ENCODE measurements at places on chromosomes 6 and 20.

GRCh38 chr6:96923871-96924493 lies 546 bp upstream of the KLHL32 start:
- no peak for DNase-seq

GRCh38 chr6:51992876-51993275 lies 94.5 kb downstream of the PKHD1 start:
- no peak for DNase-seq

DNA sequence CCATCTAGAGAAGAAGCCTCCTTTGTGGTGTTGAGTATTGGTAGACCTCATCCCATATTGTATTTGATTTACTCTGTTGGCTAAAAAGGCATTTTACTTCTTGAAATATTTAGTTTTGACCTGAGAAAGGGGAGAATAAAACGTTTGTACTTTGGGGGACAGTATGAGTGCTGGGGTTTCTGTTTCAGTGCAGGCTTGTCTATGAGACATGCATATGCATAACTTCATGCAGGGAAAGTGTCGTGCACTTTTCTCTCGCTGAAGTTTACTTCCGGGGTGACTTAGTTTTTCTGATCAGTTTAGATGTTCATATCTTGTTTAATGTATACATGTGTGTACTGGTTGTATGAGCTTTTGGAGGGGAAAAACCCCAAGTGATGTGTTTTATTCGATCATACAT lies 59.5 kb downstream of the UTRN start:
- DNase-seq = no peak

GRCh38 chr6:163536770-163537169 lies 122.3 kb downstream of the QKI start:
- DNase-seq = peak; percentile 60

GRCh38 chr6:108762394-108762793 lies 85.8 kb upstream of the ARMC2 start:
- no peak for DNase-seq

DNA sequence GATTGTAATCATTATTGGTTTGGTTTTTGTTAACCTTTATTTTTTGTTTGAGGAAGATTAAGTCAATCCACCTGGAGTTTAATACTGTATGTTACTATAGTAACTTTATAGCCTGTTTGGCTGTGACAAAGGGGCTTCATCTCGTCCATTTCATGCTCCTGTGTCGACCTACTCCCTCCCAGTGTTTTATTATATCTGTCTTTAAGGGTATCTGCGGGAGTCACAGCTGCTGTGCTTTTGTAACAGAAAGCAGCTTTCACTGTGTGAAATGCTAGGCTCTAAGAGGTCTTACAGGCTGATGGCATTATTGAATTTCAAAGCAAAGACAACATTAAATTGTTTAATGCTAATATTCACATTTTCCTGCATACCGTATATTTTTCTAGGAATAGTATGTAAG lies 698.0 kb upstream of the POU3F2 start:
- DNase-seq = no peak

DNA sequence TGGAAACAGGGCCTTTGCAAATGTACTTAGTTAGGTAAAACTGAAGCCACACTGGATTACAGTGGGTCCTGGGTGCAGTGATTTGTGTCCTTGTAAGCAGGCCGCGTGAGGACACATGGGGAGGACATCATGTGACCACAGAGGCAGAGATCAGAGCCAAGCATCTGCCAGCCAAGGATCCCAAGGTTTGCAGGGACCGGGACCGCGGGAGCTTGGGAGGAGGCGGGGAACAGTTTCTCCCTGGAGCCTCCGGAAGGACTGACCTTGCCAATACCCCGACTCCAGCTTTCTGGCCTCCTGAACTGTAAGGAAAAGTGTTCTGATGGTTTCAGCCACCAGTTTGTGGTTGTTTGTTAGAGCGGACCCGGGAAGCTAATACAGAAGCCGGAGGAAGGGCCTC lies 500.9 kb downstream of the PREX1 start:
- DNase-seq = no peak

GRCh38 chr20:31824554-31825313 lies 5.6 kb downstream of the MYLK2 start:
- DNase-seq = no peak

DNA sequence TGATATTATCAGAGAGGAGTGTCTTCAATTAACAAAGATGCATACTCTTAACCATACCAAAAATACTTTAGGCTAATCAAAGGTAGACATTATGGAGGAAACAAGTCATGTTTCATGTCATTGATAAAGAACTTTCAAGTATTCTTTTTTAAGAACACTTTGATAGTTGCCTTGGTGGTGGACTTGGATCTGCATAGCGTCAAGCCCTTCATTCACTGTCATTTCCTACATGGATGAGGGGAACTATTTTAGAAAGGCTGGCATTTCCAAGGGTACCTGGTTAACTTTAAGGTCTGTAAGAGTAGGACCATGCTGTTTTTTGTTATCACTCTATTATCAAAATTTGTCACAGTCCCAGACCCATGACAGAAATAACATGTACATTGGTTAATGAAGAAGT lies 622.5 kb downstream of the PKHD1 start:
- DNase-seq = no peak

DNA sequence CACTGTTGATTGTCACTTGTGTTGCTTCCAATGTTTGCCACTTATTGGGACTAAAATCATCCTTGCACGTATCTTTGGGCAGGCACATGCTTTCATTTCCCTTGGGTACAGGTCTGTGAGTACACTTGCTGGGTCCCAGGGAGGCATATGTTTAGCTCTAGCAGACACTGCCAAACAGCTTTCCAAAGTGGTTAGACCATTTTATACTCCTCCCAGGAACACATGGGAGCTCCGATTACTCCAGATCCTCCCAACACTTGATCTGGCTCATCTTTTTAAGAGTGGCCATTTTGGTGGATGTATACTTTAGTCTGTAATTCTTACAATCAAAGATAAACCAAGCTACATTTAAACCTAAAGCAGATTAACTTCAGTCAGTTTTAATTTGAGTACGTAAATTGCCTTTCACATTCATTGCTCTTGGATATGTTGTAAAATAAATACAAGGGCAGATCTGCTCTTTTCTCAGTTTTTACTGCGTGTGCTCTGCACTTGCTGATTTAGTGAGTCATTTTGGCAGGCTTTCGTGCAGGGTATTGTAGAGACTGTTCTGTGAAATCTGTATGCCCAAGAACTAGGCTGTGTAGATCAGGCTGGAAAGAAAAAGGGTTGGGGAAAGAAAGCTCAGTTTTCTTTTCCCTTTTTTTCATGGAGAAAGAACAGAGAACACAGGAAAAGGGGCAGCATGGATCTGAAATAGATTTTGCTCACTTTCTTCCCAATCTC lies 19.5 kb downstream of the SLC22A1 start:
- peak; percentile 84 for DNase-seq

DNA sequence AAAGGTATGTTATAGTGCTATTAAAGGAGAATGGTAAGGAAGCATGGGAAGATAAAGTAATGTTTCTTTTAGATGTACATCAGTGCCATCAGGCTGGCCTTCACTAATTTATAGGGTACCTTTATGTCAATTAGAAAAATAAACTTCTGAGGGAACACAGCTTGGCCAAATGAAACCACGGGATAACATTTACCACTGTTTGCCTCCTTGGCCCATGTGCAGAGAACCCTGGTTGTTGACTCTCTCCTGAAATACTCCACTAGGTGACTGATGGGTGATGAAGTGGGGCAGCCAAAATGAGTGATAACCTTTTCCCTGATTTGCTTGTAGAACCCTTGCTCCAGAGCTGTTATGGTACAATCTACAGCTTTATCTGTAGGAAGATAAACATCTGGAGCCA lies 9.5 kb downstream of the TRIM38 start:
- DNase-seq = no peak

- no peak for DNase-seq
Observed at GRCh38 chr20:12177657-12178293, 260.1 kb downstream of the BTBD3 start.

GRCh38 chr6:44468835-44469234 lies 81.3 kb downstream of the CDC5L start:
- no peak for DNase-seq

DNA sequence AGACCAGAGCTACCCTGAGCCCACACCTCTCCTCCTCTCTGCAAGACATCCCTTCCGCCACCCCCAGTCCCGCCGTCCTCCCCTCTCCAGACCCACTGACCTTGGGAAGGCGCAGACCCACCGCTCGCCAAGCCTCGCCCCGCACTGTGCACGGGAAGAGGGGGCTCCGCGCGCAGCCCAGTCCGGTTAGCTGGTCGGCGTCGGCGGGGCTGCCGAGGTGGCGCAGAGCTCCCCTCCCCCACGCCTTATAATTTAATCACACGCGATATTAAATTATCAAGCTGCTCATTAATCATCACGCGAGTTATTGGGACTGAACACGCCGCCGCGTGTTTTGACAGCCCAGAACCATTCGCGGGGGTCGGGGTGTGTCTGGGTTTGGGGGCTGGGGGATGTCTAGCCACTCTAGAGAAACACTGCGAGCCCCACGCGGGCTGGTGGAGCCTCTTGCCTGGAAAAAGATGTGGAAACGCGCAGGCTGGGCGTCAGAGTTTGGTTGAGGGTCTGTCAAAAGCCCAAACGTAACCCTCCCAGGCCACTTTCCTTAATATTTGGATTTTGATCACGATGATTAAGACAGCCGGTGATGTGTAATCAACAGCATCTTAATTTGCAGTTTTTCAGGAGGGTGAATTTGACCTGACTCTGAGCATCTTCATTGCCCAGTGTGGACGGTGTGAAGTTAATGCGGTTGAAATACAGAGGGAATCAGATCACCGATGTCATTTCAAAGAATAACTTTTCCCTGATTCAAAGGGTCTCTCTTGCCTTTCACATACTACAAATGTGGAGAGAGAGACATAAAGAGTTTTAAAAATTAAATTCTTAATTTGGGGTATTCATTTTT lies at the start of gene LINC00237:
LINC00237 (minus strand) TSS at position 188 of the 847 bp plus-strand sequence.
- no peak for DNase-seq

DNA sequence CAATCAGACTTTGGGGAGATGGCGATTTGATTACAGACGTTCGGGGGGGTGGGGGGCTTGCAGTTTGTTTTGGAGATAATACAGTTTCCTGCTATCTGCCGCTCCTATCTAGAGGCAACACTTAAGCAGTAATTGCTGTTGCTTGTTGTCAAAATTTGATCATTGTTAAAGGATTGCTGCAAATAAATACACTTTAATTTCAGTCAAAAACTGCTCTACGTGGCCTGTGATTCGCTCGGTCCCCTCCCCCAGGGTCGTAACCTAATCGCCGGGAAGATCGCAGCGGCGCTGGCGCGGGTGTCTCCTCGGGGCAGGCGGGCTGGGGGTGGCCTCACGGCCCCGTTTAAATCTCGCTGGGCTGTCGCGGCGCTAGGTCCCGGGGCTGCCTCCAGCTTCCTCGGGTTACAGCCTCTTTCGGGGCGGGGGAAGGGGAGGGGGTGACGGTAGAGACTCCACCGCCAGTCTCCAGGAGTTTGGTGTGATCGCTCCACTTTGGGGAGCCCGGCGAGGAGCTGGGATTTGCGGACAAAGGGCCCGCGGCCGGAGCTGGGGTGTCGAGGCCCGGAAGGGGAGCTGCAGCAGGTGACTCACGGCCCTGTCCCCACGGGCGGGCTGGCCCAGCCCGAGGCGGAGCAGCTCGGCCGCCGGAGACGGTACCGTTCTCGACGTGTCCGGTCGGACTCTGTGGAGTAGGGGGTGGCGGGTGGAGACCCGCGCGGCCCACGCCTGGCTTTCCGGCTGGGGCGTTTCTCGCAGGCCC lies 4.2 kb downstream of the FOXC1 start:
- DNase-seq = peak; percentile 44

DNA sequence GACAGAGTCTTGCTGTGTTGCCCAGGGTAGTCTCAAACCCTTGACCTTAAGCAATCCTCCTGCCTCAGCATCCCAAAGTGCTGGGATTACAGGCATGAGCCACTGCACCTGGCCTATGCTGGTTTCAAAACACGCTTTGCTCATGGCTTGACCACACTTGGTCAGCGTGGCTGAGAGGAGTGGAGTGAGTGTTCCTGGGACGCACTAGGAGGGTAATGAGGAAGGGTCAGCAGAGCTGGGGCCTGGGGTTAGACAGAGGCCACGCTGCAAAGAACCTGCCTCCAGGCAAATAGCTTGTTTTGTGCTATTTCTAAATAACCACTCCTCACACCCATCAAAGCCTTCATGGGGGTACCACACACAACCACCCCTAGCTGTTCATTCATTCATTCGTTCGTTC lies 77.9 kb upstream of the TOX2 start:
- no peak for DNase-seq

DNA sequence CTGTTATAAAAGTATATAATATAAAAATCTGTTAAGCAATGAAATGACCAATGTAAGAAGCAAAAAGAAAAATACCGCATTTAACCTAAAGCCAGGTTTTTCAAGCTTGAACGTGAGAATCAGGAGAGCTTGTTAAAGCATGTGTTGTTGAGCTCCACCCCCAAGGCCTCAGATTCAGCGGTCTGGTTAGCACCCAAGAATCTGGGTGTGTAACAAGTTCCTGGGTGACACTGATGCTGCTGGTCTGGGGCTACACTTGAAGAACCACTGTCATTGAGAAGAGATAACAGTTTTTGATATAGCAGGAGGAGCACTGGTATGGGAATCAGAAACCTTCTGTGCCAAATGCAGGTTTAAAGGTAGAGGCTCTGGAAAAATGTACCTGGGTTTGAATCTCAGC lies 154.0 kb downstream of the ID4 start:
- no peak for DNase-seq

DNA sequence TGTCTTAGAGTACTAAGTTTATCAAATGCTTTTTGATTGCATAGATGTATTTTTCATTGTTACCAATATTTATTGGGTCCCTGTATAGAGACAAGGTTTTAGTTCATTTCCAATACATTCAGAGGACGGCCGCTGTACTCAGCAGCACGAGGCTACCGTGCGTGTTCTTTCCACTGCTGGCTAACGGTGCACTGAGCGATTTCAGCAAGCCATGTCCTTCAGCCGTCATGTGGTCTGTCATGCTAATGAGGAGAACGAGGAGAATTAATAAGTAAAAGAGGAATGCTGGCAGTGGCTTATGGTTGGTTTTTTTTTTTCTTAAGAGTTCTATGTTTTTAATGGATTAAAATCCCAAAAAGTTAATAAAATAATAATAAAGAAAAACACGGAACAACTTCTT lies 253.6 kb downstream of the ARID1B start:
- DNase-seq = no peak

GRCh38 chr6:142384519-142385254 lies 82.9 kb downstream of the ADGRG6 start:
- peak; percentile 76 for DNase-seq

- no peak for DNase-seq
Observed at GRCh38 chr20:22241609-22242008, 342.8 kb downstream of the FOXA2 start.

DNA sequence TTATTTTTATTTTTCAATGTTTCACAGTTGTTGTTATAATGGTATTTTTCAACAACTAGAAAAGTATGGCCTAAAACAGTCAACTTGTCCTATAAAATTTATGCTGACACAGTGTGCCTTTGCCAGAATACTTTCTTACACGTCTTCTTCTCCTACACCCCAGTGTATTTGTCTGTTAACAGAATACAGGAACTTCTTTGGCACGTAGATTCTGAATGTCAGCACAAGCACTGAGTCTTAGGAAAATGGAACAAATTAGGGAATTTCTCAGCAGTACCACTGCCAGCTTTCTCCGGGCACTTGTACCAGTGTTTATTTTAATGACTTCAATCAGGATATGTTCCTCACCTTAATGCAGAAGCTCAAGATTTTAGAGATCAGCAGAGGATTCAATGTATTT lies 26.7 kb upstream of the AKIRIN2 start:
- no peak for DNase-seq
